ACHN (cell line): ENCODE measurements at places on chromosomes 6 and 20.

DNA sequence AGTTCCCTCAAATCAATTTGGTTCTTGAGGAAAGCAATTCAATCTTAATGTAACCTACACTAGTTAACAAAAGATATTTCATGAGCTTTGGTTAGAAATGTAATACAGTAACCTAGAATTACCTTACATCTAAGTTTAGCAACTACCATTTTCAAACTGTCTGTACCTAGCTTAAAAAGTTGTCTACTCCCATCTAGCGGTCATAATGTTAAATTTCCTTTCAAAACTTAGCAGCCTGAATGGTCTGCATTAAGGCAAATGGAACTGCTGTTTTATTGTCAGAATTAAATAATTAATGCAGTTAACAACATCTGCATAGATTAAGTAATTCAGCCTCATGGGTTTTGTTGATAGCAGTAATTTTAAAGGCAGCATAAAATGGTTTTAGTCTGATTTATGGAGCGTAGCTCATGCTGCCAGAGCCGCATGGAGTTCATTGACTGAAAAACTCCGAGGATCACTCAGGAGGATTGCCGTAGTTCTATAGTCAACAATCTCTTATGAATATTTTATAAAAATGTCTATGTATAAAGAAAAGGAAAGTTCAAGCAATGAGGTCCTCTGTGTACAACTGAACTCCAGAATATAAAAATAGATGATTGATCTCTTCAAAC lies 485.4 kb upstream of the MANEA start:
- peak; percentile 69 for DNase-seq

- DNase-seq = no peak
Observed at GRCh38 chr6:106356378-106356777, 4.1 kb upstream of the CRYBG1 start.

GRCh38 chr6:140775061-140775460 lies 1357.7 kb upstream of the GJE1 start:
- no peak for DNase-seq

DNA sequence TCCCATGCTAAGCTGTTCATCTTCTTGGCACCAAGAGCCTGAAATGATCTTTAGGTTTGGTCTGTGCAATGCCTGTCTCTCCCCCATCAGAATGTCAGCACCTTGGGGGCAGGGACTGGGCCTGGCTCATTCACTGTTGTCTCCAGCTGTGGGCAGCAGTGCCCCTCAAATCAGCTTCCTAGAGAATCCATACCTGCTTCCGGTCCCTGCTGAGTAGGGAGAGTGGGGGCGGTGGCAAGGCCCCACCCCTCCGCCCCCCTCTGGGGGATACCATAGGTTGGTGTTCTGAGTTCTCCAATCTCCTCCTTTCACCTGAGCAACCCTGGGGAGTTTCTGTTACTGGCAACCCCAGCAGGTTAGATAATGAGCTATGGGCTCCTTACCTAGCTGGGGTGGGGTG lies 19.2 kb upstream of the SPDEF start:
- no peak for DNase-seq

GRCh38 chr6:155248008-155249001 lies 15.5 kb upstream of the CLDN20 start:
- DNase-seq = peak; percentile 34

GRCh38 chr6:26607434-26608230 lies 10.9 kb downstream of the ABT1 start:
- DNase-seq = peak; percentile 69

GRCh38 chr20:58044931-58045555 lies 183.4 kb downstream of the ANKRD60 start:
- no peak for DNase-seq

GRCh38 chr6:128290221-128290620 lies 230.2 kb downstream of the PTPRK start:
- DNase-seq = no peak

DNA sequence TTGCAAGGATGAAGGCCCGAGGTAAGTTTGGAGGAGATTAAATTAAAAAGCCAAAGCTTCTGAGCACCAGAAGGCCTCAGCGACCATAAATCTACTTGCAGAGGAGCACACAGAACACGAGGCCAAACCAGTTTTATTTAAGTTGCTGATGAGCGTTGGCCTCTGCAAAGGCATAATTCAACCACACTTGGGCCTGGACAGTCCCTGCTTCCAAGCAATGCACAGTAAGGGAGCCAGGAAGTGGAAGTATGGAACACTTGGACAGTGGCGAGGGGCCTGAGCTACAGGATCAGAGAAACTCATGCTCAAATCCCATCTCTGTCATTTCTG lies 92.8 kb downstream of the PTPRT start:
- no peak for DNase-seq

DNA sequence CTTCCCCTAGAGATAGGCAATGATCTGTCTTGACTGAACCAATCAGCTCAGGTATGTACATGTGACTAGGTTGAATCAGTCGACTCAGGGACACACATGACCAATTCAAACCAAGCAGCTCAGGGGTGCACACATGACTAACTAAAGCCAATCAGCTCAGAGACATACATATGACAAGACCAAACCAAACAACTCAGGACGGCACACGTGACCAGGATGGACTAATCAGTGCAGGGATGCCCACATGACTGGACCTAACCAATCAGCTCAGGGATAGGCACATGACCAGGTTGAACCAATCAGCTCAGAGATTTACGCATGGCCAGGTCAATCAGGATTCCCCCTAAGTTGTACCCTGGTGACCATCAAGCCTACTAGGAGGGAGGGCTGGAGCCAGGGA lies 310.3 kb downstream of the CDH26 start:
- no peak for DNase-seq

DNA sequence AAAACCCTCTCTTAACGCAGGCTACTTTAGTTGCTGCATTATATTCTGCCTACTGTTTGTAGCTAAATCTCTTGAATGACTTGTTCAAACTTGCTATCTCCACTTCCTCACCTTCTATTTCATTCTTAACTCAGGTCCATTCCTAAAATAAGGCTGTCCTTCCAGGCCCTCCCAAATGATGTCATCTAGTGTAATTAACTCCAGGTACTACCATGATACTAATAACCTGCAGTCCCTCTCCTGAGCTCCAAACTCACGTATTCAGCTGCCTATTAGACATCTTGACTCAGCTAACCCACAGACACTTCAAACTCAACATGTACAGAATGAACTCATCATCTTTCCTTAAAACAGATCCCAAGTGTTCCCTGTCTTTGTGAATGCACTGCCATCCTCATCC lies 10.5 kb upstream of the TOP1 start:
- DNase-seq = no peak

GRCh38 chr6:107677399-107677798 lies 146.7 kb downstream of the SCML4 start:
- no peak for DNase-seq

- DNase-seq = no peak
Observed at GRCh38 chr6:86961455-86962200, 24.3 kb downstream of the HTR1E start.

- no peak for DNase-seq
Observed at GRCh38 chr6:42727087-42727611, 4.8 kb upstream of the PRPH2 start.

DNA sequence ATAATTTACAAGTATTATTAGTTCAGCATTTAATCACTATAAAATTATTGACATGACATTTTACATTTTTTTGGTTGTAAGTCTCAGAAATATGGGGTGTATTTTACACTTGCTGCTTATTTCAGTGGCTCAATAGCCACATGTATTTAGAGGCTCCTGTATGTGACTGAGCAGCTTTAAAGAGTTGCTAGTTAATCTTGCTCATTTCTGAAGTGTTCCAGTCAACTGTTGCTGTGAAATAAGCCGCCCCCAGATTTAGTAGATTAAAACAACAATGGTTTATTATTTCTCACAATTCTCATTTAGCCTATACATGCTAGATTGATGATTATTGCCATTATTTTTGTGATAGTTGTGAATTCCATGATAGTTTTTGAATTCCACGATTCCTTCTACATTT lies 23.0 kb downstream of the CD109 start:
- no peak for DNase-seq

- DNase-seq = no peak
Observed at GRCh38 chr6:42269553-42269952, 51.9 kb upstream of the MRPS10 start.

- DNase-seq = peak; percentile 52
Observed at GRCh38 chr20:8018958-8019245, 659 bp downstream of the TMX4 start.

GRCh38 chr20:38196076-38196475 lies 31.0 kb upstream of the TGM2 start:
- DNase-seq = no peak

- no peak for DNase-seq
Observed at GRCh38 chr6:80404889-80405288, 298.4 kb downstream of the BCKDHB start.

- DNase-seq = no peak
Observed at GRCh38 chr6:53300656-53301551, 47.8 kb downstream of the ELOVL5 start.

- DNase-seq = no peak
Observed at GRCh38 chr6:125393449-125393858, 91.7 kb upstream of the HDDC2 start.

GRCh38 chr6:160960839-160961238 lies 30.7 kb upstream of the MAP3K4 start:
- no peak for DNase-seq

DNA sequence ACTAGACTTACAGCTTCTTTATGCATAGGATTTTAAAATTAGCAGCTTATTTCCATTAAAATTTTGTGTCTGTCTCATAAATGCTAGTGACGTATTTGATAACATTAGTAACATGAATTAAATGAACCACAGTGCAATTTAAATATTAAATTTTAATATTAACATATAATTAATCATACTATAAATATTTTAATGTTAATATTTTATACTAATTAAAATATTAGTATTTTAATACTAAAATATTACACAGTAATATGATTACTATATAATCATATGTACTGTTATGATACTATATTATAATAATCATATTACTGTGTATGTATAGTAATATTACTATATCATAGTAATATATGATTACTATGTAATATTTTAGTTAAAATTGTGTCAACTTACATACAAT lies 73.7 kb downstream of the CHD6 start:
- DNase-seq = no peak

DNA sequence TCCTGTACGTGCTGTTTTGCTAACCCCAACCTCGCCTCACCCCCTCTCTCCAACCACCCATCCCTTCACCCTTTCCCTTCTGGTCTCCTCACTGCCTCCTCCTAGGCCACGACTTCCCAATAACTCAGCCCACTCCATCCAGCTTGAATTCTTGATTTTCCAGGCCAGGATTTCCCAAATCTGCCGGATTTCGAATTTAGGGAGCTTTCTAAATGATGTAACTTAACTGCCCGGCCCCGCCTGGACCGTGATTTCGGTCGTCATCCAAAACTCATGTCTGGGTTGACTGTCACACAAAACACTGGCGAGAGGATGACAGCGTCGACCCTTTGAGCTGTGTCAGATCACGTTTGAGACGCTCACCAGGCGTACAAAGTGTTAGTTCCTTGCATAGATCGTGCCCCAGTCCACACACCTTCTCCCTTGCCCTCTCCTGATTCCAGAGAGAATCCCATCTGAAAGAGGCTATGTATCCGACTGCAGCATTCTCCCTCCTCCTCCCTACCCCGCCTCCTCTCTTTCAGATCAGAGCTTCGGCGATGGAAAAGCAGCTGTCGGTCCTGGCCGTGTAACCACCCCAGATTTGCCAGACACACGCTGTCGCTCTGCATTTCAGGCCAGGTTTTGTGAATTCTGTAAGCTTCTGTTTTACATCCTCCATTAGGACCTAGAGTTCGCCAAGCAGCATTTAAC lies 168.2 kb downstream of the GPX5 start:
- no peak for DNase-seq

DNA sequence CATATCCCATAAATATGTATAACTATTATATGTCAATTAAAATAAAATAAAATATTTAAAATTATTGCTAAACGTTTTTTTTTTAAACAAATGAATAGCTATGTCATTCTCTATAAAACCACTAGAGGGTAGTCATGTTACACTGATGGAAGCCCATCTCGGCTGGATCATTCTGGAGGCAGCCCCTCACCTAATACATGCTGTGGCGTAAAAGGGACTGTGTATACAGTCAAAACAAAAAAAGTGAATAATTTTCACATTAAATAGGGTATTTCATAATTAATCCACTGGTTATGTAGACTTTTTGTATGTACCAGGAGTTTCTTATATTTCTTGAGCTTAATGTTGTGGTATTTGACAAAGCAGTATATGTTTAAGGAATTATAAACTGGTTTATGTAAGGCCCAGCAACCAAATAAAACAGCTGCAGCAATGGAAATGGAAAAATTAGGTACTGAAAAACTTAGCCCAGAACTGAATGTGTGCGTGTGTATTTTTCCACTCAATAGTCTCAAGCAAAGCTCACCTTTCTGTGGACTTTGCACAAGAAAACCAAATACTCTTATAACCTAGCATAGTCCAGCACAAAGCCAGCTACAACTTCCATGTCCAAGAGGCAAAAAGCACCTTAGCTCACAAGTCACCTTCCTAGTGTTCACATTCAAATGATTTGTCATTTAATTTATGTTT lies 81.7 kb downstream of the COL9A1 start:
- DNase-seq = peak; percentile 38

- peak; percentile 24 for DNase-seq
Observed at GRCh38 chr6:71621918-71622519, 264.3 kb upstream of the RIMS1 start.

DNA sequence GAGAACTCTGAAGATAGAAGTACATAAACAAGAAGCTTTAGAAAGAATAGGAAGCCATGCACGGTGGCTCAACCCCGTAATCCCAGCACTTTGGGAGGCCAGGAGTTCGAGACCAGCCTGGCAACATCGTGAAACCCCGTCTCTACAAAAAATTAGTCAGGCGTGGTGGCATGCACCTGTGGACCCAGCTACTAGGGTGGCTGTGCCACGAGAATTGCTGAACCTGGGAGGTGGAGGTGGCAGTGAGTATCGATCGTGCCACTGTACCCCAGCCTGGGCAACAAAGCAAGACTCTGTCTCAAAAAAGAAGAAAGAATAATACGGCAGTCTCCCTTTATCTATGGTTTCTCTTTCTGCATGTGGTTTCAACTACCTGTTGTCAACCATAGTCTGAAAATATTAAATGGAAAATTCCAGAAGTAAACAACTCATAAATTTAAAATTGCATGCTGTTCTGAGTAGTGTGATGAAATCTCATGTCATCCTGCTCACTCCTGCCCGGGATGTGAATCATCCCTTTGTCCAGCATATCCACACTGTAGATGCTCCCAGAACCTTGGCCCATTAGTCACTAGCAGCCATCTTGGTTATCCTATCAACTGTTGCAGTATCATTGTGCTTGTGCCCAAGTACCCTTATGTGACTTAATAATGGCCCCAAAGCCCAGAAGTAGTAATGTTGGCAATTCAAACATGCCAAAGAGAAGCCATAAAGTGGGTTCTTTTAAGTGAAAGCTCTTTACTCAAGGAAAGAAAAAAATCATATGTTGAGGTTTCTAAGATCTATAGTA lies 22.1 kb downstream of the DEK start:
- DNase-seq = peak; percentile 46

DNA sequence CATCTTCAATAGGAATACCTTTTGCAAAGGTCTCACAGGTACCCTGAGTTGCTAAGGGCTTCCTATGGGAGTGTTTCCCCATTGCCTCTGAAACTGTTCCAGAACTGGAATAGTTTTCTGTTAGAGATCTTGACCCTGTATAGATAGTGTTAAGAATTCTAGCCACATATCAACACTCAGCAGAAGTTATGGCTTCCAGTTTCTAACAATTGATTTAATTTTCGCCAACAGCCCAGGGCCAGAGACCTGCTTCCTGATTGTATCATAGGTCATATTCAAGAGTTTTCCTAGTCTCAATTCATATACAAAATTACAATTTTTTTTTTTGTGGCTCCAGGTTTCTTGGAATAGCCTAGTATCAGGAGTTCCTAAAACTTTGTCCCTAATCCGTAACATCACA lies 61.0 kb downstream of the PXDC1 start:
- DNase-seq = no peak

- DNase-seq = peak; percentile 65
Observed at GRCh38 chr6:42140032-42140431, 2.4 kb downstream of the C6orf132 start.
